ENCODE measurements at places on chromosomes 6 and 20. TPM values are rescaled to one million over a fixed set of nuclear protein-coding genes. Genes with fewer than 3 reads are reported as not detected.

GRCh38 chr6:43716099-43716498, 28.5 kb upstream of the MRPS18A start:
- no peaks in the 10 kb centered on the region for H3K27me3 ChIP-seq
- DNase-seq: peak; percentile 72
- peak overlapping the region; percentile 90 for H3K27ac ChIP-seq

GRCh38 chr6:146968041-146968760, 236.0 kb upstream of the STXBP5 start:
- no peak for DNase-seq
- H3K36me3 ChIP-seq: no peaks in the 10 kb centered on the region
- H3K27ac ChIP-seq: no peak overlapping the region

GRCh38 chr20:38363004-38363747, 16.9 kb downstream of the LBP start:
- H3K4me1 ChIP-seq: no peaks in the 10 kb centered on the region
- DNase-seq: no peak
- no peaks in the 10 kb centered on the region for H3K36me3 ChIP-seq
- H3K4me3 ChIP-seq: no peak overlapping the region
- H3K27ac ChIP-seq: no peak overlapping the region

DNA sequence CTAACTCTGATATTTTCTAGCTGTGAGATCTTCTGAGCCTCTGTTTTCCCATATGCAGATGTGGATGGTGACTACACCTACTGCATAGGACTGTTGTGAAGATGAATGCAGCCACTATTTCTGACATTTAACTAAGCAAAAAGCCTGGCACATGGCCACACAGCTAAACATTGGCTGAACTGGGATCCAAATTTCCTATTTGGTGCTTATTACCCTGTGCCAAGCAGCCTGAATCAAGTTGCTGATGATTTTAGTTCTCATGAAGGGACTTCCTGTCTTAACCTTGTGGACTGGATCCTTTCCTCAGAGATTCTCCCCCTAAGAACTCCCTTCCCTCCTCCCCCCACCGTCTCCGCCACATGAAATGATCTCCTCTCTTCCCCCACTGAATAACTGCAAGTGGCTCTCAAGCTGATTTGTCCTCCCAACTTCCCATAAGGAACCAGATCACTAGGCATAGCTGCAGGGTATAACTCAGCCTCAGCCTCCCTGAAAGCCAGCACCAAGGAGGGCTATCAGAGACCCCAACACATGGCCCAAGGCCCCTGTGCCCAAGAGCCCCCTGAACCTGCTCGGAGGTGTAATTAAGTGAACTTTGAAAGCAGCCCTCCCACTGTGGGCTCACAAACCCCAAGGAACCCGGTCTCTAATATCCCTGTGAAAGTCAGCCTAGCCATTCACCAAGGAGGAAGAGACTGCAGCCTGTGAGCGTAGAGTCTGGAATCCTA, 55.7 kb downstream of the MAFB start:
- DNase-seq: no peak
- H3K4me1 ChIP-seq: no peaks in the 10 kb centered on the region
- no peaks in the 10 kb centered on the region for H3K36me3 ChIP-seq
- no peak overlapping the region for H3K4me3 ChIP-seq

DNA sequence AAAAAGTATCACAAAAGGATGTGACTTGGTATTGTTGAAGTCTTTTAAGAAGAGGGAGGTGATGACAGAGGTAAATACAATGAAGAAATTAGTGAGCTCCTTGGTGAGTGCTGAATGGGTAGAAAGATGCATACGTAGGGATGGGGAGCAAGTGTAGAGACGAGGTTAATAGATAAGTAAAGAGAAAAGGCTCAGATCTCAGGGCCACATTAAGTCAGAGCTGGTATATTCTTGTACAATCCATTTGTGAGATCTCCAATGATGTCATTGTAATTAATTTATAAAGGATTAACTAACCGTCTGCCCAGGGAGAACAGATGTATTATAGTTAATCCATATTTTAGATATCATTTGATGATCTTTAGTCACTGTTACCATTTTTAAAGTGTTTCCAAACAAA, 43.4 kb downstream of the SMPDL3A start:
- H3K27me3 ChIP-seq: peaks cover 46% of the 10 kb centered on the region
- no peaks in the 10 kb centered on the region for H3K36me3 ChIP-seq
- no peaks in the 10 kb centered on the region for H3K4me1 ChIP-seq
- no peak overlapping the region for H3K4me3 ChIP-seq
- H3K27ac ChIP-seq: no peak overlapping the region
- DNase-seq: no peak

The PIGT gene
- total RNA-seq: 126 TPM

The NKX2-2 gene
- total RNA-seq: not detected

The SSTR4 gene
- total RNA-seq: not detected

All from left ventricle myocardium inferior (tissue), 1 donor.